GM04503 (cell line): ENCODE measurements at places on chromosomes 1 and 21.

- DNase-seq: no peak
These were observed 2.2 kb upstream of the TMEM51 start for GRCh38 chr1:15151377-15151806.

GRCh38 chr1:218496561-218496960, 151.4 kb downstream of the TGFB2 start:
- DNase-seq: peak; percentile 100

DNA sequence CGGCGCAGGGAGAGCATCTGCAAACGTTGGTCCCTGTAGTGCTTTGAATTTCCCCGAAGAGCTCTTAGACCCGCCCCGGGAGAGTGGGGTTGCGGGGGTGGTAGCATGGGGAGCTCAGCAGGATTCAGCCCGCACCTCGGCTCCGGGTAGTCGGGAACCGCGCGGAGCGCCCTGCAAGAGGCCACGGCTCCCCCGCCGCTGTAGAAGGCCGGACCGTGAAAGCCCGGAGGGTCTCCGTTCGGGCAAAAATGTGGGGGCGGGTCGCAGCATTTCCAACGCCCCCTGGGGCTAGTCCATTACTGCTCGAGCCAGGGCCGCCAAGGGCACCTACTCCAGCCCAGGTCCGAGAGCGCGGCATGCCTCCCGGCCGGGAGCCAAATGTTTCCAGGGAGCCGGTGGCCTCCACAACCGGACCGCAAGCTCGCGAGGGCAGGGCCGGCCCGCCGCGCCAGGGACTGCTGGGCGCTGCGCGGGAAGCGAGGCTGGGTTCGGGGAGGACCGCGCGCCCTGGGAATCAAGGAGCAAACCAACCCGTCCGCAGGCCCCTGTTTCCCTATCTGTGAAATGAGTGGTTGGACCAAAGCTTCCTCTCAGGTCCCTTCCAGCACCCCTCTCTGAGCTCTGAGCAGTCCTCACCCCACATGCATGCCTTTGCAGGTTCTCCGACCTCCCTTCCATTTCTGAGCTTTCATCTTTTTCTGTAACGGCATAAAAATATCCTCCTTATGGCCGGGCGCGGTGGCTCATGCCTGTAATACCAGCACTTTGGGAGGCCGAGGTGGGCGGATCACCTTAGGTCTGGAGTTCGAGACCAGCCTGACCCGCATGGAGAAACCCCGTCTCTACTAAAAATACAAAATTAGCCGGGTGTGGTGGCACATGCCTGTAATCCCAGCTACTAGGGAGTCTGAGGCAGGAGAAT, 775 bp upstream of the TMEM63A start:
- peak; percentile 11 for DNase-seq

- DNase-seq: no peak
These were observed 32.8 kb upstream of the CHRM3 start for GRCh38 chr1:239353536-239353935.

DNA sequence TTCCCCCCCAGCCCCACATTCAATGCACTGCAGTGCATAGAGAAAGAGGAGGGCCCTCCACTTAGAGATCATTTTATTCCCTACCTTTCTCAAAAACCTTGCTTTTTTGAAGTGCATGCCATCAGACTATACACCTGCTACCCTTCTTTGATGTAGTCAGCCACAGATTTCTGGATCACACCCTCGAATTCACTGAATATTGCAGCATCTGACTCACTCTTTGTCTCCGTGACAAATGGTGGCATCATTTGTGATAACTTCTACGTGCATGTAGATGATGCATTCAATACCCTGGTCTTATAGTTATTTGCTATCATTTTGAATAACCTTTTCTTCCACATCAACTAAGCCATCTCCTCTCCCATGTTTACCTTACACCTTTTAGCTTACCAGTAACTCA, 310.3 kb upstream of the SGIP1 start:
- DNase-seq: no peak

GRCh38 chr1:156241926-156242325, at the start of gene BGLAP:
Gene BGLAP (plus strand): TSS chr1:156242184. CDS start chr1:156242232, 48 bp downstream.
- DNase-seq: no peak

DNA sequence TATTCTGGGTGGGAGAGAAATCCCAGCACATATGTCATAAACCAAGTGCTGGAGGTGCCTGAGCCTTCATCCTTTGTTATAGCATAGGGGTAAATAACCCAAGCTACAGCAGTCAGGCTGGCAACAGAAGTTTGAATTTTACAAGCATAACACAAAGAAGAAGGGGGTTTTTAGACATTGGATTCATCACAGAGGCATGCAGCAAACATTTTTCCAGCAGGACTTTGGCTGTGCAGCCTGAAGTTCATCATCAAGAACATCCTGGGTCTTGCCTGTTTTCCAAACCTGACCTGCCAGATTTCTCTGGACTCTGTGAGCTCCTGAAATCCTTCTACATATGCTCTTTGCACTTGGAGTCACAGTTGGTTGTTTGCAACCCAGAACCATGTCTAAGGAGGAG, 16.2 kb downstream of the PTGER3 start:
- peak; percentile 69 for DNase-seq

- DNase-seq: no peak
These were observed 74.7 kb downstream of the LEPR start for GRCh38 chr1:65495137-65495536.
